Astrocyte (in vitro differentiated cells and primary cell): ENCODE measurements at places on chromosomes 6 and 20. TPM values are rescaled to one million over a fixed set of nuclear protein-coding genes. Genes with fewer than 3 reads are reported as not detected.

The ATG5 gene
- 37.8 and 39.3 TPM in 2 replicates for total RNA-seq

DNA sequence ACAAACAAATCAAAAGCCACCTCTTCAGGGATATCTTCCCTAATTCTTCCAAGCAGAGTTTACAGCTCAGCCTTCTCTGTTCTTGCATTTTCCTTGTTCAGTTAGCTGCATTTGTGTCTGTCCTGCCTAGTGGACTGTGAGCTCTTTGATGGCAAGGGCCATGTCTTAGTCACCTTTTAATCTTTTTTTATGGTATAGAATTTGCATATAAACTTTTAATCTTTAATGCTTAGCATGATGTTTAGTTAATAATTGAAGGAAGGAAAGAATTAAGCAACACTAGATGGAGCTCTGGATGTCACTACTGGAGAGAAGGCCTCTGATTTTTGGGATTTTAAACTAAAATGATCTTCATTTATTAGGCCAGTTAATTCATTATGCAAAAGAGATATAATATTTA is 12.1 kb downstream of the PPP2R5D start:
- H3K27me3 ChIP-seq: no peaks in the 10 kb centered on the region
- peaks cover 7% of the 10 kb centered on the region for H3K36me3 ChIP-seq
- no peaks in the 10 kb centered on the region for H3K4me1 ChIP-seq

DNA sequence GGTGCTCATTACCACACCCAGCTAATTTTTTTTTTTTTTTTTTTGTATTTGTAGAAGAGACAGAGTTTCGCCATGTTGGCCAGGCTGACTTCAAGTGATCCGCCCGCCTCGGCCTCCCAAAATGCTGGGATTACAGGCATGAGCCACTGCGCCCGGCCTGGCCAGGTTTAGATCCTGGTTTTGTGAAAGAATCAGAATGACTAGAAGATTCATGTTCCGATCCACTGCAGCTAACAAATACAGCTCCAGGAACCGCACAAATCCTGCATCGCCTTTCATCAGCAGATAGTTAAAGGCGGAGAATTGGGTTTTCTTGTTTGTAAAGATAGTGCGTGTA is 151.2 kb upstream of the AKAP12 start:
- no peak for DNase-seq
- no peaks in the 10 kb centered on the region for H3K36me3 ChIP-seq
- H3K4me3 ChIP-seq: no peak overlapping the region
- no peaks in the 10 kb centered on the region for H3K27me3 ChIP-seq

- no peak for DNase-seq
- H3K36me3 ChIP-seq: no peaks in the 10 kb centered on the region
- H3K4me1 ChIP-seq: no peaks in the 10 kb centered on the region
- H3K27me3 ChIP-seq: no peaks in the 10 kb centered on the region
- H3K4me3 ChIP-seq: no peak overlapping the region
These were observed 813.5 kb downstream of the QKI start for GRCh38 chr6:164227952-164228522.

The SLC22A7 gene
- not detected in 2 replicates for total RNA-seq

GRCh38 chr20:17896193-17896723 is 72.3 kb downstream of the SNX5 start:
- peak overlapping the region; percentile 30 for H3K4me3 ChIP-seq
- H3K27ac ChIP-seq: peak overlapping the region; percentile 61
- H3K27me3 ChIP-seq: no peaks in the 10 kb centered on the region
- no peaks in the 10 kb centered on the region for H3K36me3 ChIP-seq
- DNase-seq: no peak

DNA sequence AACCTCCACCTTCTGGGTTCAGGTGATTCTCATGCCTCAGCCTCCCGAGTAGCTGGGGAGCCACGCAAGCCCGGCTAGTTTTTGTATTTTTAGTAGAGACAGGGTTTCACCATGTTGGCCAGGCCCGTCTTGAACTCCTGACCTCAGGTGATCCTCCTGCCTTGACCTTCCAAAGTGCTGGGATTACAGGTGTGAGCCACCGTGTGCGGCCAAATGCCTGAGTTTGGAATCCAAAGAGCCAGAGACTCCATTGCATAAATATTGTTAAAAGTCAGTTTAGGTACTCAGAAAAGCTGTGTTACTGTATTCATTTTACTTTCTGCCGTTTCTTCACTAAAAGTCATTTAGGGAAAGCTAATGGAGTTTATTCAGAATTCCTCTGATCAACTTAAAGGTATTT is 137.3 kb downstream of the SULF2 start:
- no peaks in the 10 kb centered on the region for H3K27me3 ChIP-seq
- H3K36me3 ChIP-seq: peaks cover 38% of the 10 kb centered on the region
- DNase-seq: no peak
- H3K4me1 ChIP-seq: no peaks in the 10 kb centered on the region

The FBXL4 gene
- 16.1 and 16.6 TPM in 2 replicates for total RNA-seq

DNA sequence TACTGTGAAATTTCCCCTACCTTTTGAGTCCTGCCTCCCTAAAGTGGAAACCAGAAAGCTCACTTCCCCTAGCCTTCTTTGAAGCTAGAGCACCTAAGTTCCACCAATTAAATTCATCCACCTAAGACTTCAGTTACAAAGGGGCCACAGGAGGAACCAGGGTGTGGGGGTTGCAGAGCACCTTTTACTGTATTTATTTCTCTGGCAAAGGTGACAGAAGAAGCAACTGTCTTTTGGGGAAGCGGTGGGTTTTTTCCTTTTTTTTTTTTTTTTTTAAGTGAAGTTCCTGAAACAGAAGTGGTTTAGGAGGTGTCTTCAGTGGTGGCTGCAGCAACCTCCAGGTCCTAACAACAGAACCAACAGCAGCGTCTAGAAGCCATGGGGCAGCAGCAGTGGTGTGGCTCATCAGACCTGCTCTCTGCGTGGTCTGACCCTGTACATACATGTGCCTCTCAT is 13.1 kb downstream of the PSMB9 start:
- no peak overlapping the region for H3K27ac ChIP-seq
- DNase-seq: no peak
- H3K4me1 ChIP-seq: no peaks in the 10 kb centered on the region
- H3K4me3 ChIP-seq: no peak overlapping the region
- H3K27me3 ChIP-seq: peaks cover 33% of the 10 kb centered on the region
- H3K36me3 ChIP-seq: no peaks in the 10 kb centered on the region

- H3K27me3 ChIP-seq: no peaks in the 10 kb centered on the region
- no peaks in the 10 kb centered on the region for H3K36me3 ChIP-seq
- no peak overlapping the region for H3K4me3 ChIP-seq
- H3K27ac ChIP-seq: no peak overlapping the region
These were observed 12.1 kb downstream of the LGSN start for GRCh38 chr6:63307581-63308246.

The PNISR gene
- total RNA-seq: 54.3 and 62.2 TPM in 2 replicates
